KG1 (cell line): ENCODE measurements at places on chromosomes 13 and 19.

GRCh38 chr13:59946944-59947343 lies 216.8 kb downstream of the DIAPH3 start:
- no peak for DNase-seq

GRCh38 chr19:398719-399118 lies 10.2 kb downstream of the C2CD4C start:
- DNase-seq, result no peak

GRCh38 chr19:51107406-51108065 lies 673 bp downstream of the CTU1 start:
- DNase-seq, result peak; percentile 27

- DNase-seq, result peak; percentile 7
Observed at GRCh38 chr19:23070353-23071146, 46.3 kb upstream of the ZNF730 start.

GRCh38 chr19:46482631-46483030 lies 11.3 kb upstream of the PNMA8A start:
- no peak for DNase-seq

- DNase-seq, result no peak
Observed at GRCh38 chr13:106859533-106859904, 291.6 kb upstream of the ARGLU1 start.

DNA sequence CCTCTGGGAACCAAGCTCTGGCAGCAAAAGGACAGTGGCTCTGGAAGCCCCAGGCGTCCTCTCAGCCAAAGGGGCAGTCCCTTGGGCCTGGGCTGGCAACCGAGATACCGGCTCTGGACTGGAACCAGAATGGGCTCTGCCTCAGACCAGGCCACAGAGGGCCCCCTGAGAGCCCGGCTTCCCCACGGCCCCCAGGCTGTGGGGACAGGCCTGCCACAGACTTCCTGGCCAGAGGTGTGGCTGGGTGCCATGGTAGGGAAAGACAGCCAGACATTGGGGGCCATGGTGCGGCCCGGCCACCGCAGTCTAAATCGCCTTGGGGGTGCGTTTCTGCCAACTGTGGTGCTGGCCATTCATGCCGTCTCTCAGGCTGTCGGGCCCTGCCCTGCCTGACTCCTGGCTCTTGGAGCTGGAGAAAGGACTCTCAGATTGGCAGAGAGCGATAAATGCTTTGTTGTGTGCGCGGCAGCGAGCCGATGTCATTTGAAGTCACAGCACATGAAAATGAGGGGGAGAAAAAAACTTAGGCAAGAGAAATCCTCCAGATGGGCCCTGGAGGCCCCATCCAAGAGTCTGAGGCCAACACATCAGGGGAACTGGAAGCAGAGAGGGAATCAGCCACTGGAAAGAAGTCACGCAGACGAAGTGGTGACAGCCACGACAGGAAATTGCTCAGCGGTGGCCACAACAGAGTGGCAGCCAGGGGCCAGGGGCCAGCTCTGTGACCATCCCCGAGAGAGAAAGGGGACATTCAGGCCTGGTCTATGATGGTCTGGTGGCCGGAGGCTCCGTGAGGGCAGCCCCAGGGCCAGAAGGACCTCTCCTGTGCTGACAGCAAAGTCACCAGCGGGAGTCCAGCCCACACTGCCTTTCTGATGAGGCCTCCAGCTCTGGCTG lies 26.5 kb downstream of the SH3GL1 start:
- DNase-seq, result no peak

GRCh38 chr19:30450835-30451321 lies 78.7 kb downstream of the ZNF536 start:
- DNase-seq, result no peak

DNA sequence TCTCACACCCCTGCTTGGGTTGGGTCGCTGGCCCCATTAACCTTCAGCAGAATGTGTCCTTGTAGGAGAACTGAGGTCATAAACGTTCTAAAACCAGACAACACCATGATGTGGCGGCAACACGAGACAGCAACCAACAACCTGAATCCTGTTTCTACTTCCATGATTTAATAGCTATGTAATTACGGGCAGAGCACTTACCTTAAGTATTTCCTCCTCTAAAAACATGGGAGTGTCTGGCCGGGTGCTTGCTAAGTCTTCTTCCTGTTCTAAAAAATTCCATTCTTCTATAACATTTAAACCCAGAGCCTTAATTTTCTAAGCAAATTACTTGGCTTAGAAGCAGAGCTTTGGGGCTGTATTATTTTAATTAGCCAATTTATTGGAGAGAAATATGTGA lies 33.5 kb upstream of the IRS2 start:
- DNase-seq, result no peak

- no peak for DNase-seq
Observed at GRCh38 chr13:50950849-50951248, 41.3 kb downstream of the RNASEH2B start.

DNA sequence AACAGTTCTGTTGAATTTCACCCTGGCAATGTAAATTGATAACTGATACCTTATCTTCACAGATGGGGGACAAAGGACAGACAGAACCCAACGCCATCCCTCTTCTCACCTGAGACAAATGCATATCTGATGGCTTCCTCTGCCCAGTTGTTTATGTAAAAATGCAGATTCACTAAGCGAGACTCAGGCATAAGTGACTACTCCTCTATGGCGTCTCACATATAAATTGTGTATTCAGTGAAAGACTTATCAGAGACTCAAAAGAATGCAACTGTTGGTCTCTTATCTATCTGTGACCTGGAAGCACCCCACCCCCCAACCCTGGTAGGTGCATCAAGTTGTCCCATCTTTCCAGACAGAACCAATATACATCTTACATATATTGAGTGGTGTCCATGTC lies 13.3 kb upstream of the CALM3 start:
- no peak for DNase-seq

DNA sequence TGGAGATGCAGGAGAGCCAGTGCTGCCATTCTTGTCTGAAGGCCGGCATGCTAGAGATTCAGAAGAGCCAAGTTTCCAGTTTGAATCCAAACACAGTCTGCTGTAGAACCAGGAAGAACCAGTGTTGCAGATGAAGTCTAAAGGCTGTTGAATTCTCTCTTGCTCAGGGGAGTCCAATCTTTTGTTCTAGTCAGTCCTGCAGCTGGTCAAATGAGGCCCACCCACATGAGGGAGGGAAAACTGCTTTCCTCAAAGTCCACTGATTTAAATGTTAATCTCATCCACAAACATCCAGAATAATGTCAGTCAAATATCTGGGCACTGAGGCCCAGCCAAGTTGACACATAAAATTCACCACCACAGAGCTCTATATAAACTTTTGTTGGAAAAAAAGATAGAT lies 136.6 kb downstream of the FRY start:
- DNase-seq, result no peak

- no peak for DNase-seq
Observed at GRCh38 chr19:9407827-9408226, 27.5 kb downstream of the ZNF266 start.

- DNase-seq, result no peak
Observed at GRCh38 chr13:85709072-85709471, 90.1 kb downstream of the SLITRK6 start.

DNA sequence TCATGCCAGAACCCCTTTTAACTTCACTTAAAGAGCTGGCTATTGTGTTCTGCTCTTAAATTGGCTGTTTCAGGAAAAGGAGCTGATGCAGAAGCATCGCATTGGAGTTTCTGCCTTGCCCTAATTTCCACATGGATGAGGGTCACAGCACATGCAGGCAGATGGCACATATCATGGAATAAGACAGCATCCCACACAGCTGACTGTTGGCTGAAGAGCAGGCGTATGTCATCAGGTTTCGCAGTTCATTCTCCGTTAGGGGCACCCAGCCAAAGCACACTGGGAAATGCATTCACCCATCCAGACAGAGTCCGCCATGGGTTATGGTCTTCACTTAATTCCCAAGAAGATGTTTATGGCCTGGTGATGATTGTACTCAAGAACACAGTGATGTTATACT lies 572.5 kb downstream of the LIG4 start:
- DNase-seq, result no peak

DNA sequence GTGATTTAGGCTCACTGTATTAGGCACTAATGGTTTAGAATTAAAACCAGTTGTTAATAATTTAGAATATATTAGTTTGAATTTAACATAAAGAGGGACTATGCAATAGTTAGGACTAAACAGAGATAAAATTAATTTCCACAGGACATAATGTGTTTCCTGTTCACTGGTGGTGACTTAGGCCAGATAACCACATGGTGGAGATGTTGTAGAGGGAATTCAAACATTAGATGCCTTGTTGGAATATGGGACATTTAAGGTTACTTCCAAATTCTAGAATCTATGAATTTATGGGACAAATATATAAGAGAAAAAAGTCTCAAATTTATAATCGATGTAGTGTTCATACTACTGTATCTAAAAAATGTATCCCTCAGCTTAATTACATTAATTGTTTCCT lies 615.5 kb upstream of the KLHL1 start:
- no peak for DNase-seq

DNA sequence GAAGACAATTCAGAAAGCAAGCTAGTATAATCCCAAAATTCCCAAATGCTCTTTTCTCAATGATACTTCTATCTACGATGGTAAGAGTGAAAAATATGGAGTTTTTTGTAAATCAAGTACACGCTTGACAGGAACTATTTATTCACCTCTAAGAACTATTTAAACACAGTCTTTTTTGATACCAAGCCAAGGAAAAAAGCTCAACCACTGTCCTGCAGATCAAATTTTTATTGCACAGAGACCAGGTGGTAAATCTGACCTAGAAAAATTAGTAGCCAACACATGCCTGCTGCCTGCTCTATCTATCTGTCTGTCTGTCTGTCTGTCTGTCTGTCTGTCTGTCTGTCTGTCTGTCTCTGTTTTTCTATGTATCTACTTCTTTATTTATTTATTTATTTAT lies 292.2 kb downstream of the MZT1 start:
- no peak for DNase-seq

DNA sequence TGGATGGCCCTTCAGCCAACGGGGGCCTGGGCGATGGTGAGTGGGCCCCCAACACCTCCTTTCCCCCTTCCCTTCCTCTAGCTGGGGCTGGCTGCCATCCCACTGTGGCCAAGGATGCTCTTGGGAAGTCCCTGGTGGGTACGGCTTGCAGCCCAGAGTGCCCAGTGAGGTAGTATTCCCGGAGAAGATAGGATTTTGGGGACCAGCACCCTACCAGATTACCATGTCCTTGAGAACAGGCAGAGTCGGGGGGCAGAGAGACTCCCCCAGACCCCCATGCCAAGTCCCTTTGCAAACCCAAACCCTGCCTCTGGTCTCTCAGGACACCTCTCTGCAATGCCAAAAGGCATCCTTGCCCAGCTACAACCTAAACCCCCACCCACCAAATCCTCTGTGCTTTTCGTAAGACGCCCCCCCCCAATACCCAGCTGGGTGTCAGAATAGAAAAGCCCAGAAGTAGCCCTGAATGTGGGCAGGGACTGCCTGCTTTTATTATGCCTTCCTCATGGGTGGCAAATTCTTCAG lies 1.7 kb downstream of the HIF3A start:
- no peak for DNase-seq

- peak; percentile 75 for DNase-seq
Observed at GRCh38 chr13:46831588-46832194, 34.7 kb upstream of the ESD start.

GRCh38 chr19:32708457-32708856 lies 11.1 kb upstream of the TDRD12 start:
- DNase-seq, result no peak

- no peak for DNase-seq
Observed at GRCh38 chr19:5131031-5131505, 162.2 kb downstream of the KDM4B start.

DNA sequence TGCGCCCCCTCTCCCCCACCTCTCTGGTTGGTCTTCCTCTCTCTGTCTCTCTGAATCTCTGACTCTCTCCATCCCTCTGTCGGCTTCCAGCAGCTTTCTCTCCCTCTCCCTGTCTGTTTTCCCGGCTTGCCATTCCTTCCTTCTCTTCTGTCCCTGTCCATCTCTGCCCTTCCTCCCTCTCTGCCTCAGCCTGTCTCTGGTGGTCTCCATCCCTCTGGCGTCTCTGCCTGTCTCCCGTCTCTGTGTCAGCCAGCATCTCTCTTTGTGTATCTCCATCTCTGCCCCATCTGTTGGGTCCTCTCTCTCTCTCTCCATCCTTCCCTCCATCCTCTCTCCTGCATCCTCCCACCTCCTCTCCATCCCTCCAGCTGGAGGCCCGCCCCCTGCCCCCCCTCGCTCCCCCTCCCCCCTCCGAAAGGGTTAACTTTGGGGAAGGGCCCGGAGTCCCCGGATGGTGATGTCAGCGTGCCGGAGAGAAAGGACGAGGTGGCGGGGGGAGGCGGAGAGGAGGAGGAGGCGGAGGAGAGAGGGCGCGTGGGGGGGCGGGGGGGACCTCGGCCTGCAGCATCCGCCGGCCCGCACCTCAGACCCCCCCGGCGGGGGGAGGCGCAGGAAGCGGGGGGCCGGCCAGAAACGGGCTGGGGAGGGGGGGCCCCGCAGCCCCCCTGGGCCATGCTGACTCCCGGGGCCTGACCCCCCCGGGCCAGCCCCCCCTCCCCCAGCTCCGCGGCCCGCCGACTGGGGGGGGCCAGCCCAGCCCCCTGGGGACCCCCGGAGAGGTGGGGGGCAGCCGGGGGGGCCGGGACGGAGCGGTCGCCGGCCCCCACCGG lies at the start of gene BRSK1:
Gene BRSK1, plus strand, starts transcription at position 450 of the 830 bp plus-strand sequence. CDS start 446 bp downstream, outside the sequence.
- DNase-seq, result no peak

DNA sequence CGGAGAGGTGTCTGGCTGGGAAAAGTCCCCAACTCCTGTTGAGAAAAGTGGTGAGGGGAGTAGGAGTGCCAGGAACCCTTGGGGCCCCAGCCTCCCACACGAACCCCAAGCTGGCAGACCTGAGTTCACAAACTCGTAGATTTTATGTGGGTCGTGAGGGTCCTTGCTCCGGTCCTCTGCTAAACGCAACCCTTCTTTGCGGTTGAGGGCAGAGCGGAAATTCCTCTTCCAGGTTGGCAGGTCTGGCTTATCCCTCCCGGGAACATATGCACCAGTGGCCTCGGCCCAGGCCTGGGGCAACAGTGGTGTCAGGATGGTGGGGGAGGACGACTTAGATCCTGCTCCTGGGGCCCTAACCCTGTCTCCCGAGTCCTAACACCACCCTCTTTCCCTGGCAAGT lies 2.4 kb downstream of the IRF3 start:
- no peak for DNase-seq

DNA sequence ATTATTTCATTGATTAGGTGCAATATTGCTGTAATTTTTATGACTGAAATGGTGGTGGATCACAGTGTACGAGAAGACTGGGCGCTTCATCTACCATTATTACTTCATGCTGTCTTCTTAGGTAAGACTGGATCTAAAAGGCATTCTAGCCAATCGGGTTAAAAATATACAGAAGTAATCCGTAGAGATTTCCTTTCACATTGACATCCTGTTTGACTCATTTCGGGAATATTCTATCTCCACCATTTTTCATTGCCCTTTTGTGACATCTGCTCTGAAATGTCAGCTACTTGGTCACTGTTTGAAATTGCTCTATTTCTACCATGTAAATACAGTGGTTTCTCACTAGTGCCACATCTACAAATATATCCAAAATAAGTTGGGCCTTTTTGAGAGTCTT lies 90.2 kb downstream of the ZAR1L start:
- DNase-seq, result no peak

GRCh38 chr19:41424335-41425173 lies 2.6 kb downstream of the B3GNT8 start:
- DNase-seq, result no peak

- no peak for DNase-seq
Observed at GRCh38 chr13:26370553-26370952, 116.6 kb downstream of the CDK8 start.

GRCh38 chr19:17659996-17660395 lies 28.2 kb downstream of the UNC13A start:
- no peak for DNase-seq
